ENCODE measurements at places on chromosomes 13 and 19. TPM values are rescaled to one million over a fixed set of nuclear protein-coding genes. Genes with fewer than 3 reads are reported as not detected.

Gene F10
- total RNA-seq = 4.8 TPM

Gene GNG7
- total RNA-seq = 19.4 TPM

Gene ADAMTSL5
- 1.5 TPM for total RNA-seq

Gene ARL11
- 13.1 TPM for total RNA-seq

Gene AMER2
- not detected for total RNA-seq

DNA sequence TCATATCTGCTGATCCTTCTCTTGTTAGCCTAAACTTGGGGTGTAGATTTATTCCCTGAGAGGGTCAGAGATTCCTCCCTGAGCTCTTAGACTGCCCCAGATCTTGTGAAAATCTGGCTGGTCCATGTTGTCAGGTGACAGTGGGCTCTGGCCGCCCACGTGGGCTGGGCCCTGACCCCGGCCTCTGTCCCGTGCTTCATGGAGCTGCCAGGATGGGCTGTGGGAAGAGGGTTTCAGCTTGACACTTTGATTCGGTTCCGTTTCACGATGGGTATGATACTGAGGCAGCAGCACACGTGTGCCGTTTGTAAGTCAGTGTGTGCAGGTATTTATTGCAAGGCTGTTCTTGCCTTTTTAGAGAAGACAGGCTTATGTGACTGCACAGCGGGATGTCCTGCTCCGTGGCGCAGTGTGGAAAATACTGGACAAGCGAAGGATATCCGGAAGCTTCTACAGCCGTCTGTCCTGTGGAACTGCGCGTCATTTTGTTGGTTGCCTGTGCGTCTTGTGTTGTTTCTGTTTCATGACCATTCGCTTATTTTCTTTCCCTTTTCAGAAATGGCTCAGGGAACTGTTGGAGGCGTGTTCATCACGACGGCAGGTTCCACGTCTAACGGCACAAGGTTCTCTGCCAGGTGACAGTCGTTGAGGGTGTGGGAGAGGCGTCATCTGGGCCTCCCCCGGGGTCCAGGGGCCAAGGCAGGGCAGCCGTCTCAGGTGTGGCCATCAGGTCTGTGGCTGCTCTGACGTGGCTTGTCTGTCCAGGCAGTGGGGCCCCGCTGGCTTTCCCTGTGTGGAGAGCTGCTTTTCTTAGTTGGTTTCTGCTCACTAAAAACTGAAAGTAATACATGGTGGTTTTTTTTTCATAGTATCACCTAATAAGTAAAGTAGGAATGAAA is 20.5 kb downstream of the ATP4B start:
- H3K4me3 ChIP-seq = no peak overlapping the region
- DNase-seq = peak; percentile 29
- H3K27ac ChIP-seq = no peak overlapping the region
- no peaks in the 10 kb centered on the region for H3K27me3 ChIP-seq

- peak; percentile 75 for DNase-seq
- no peaks in the 10 kb centered on the region for H3K27me3 ChIP-seq
- peaks cover 86% of the 10 kb centered on the region for H3K36me3 ChIP-seq
- no peaks in the 10 kb centered on the region for H3K4me1 ChIP-seq
Measured at GRCh38 chr19:4361152-4362046, 18.0 kb downstream of the MPND start.

GRCh38 chr13:28603043-28603664 is 55.8 kb upstream of the POMP start:
- no peaks in the 10 kb centered on the region for H3K4me1 ChIP-seq
- no peaks in the 10 kb centered on the region for H3K36me3 ChIP-seq
- no peak overlapping the region for H3K4me3 ChIP-seq
- no peak for DNase-seq
- no peaks in the 10 kb centered on the region for H3K27me3 ChIP-seq

DNA sequence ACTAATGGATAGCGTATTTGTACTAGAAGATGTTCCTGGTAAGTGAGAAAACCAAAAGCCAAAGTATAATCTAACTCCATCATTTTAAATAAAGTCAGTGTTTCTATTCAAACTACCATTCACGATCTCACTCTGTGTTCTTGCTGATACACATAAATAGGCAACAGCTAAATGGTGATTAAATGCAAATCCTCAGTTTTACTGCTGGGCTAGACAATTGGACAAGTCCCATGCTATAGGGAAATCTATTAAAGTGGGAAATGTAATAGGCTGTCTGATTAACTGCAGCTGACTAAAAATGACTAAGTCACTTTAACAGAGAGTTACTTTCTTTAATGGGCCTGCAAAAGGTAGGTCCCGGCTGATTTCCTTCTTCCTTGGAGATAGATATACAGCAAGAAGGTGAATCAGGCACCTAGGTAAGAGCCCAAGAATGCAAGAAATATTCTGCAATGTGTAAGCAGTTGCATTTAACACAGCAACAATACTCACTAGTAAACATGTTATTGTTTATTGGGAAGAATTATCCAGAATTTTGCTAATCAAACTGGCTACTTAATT is 298.4 kb downstream of the SLITRK6 start:
- H3K4me1 ChIP-seq = no peaks in the 10 kb centered on the region
- H3K36me3 ChIP-seq = no peaks in the 10 kb centered on the region
- no peak overlapping the region for H3K4me3 ChIP-seq
- no peak for DNase-seq
- no peak overlapping the region for H3K27ac ChIP-seq
- no peaks in the 10 kb centered on the region for H3K27me3 ChIP-seq
